T-cell (primary cell): ENCODE measurements at places on chromosomes 1 and 21.

- H3K27me3 ChIP-seq = no peaks in the 10 kb centered on the region
- H3K36me3 ChIP-seq = no peaks in the 10 kb centered on the region
- DNase-seq = no peak
- H3K27ac ChIP-seq = peak overlapping the region; percentile 92
- H3K4me3 ChIP-seq = peak overlapping the region; percentile 80
Observed at GRCh38 chr21:28884481-28884880, 108.2 kb downstream of the LTN1 start.

GRCh38 chr21:42426424-42426823 is 22.7 kb downstream of the UBASH3A start:
- H3K4me1 ChIP-seq = peaks cover 71% of the 10 kb centered on the region
- H3K27me3 ChIP-seq = no peaks in the 10 kb centered on the region
- H3K36me3 ChIP-seq = peaks cover 76% of the 10 kb centered on the region
- no peak overlapping the region for H3K4me3 ChIP-seq
- DNase-seq = no peak

DNA sequence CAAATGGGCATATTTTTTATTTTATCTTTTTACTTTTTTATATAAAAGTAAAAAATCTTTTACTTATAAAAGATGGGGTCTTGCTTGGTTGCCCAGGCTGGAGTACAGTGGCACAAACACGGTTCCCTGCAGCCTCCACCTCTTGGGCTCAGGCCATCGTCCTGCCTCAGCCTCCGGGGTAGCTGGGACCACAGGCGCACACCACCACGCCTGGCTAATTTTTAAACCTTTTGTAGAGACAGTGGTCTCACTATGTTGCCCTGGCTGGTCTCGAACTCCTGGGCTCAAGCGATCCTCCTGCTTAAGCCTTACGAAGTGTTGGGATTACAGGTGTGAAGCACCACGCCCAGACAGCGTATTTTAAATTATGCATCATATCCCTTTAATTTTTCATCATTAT is 986 bp downstream of the H6PD start:
- no peak for DNase-seq
- H3K27ac ChIP-seq = peak overlapping the region; percentile 42
- H3K27me3 ChIP-seq = no peaks in the 10 kb centered on the region
- no peaks in the 10 kb centered on the region for H3K36me3 ChIP-seq

DNA sequence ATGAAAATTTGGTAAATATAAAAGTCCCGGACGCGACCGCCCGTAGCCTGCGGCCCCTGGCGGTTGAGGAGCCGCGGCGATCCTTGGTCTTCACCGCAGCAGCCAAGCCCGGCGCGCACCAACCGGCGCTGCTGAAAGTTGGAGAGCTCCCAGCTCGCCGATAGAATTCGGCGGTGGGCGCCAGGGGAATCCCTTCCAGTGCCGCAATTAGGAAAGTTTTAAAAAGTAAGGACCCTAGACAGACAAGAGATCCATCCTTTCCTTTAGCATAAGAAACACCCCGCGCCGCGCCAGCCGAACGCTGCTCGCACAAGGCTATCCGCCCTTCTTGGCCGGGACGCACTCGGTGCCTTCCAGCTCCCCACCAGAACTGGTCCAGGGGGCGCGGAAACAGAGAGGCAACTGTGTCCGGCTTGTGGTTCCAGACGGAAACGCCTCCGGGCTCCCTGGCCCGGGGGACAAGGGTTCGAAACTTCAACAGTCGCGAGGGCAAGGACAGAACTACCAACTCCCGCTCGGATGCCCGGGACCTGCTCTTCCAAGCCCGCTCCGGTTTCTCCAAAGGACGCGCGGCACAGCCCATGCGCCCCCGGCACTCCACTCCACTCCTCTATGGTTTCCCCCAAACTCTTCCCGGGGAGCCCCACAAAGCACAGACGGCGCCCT is 1.7 kb downstream of the FAM78B start:
- peaks cover 8% of the 10 kb centered on the region for H3K27me3 ChIP-seq
- no peaks in the 10 kb centered on the region for H3K36me3 ChIP-seq
- peaks cover 14% of the 10 kb centered on the region for H3K4me1 ChIP-seq
- no peak overlapping the region for H3K27ac ChIP-seq
- no peak for DNase-seq

GRCh38 chr1:86573763-86574484 is 27.0 kb downstream of the CLCA4 start:
- H3K4me1 ChIP-seq = no peaks in the 10 kb centered on the region
- DNase-seq = no peak
- no peak overlapping the region for H3K4me3 ChIP-seq
- no peak overlapping the region for H3K27ac ChIP-seq

DNA sequence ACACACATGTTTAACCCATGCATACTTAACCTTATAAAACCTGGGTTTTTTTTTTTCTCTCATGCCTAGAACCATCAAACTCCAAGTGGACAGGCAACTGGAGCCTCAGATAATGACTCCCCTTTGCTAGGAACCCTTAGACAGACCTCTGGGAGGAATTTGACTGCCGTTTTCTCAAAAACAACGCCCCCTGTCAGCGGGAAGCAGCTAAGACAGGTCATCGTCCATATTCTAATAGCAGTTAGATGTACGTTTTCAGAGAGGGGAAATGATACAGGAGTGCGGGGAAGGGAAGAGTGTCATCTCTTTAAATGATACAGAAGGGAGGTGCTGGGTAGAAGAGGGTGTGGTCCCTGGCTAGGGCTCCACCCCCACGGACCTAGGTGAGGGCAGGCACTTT is 34.7 kb downstream of the LRRC3 start:
- H3K27me3 ChIP-seq = no peaks in the 10 kb centered on the region
- no peak overlapping the region for H3K4me3 ChIP-seq
- DNase-seq = no peak
- peaks cover 11% of the 10 kb centered on the region for H3K4me1 ChIP-seq
- no peaks in the 10 kb centered on the region for H3K36me3 ChIP-seq

- no peaks in the 10 kb centered on the region for H3K27me3 ChIP-seq
- H3K36me3 ChIP-seq = no peaks in the 10 kb centered on the region
- no peak for DNase-seq
- no peak overlapping the region for H3K27ac ChIP-seq
- no peaks in the 10 kb centered on the region for H3K4me1 ChIP-seq
Observed at GRCh38 chr1:49240709-49241221, 464.1 kb upstream of the BEND5 start.

GRCh38 chr1:24951810-24952412 is 21.8 kb upstream of the RUNX3 start:
- H3K36me3 ChIP-seq = peaks cover 7% of the 10 kb centered on the region
- peaks cover 86% of the 10 kb centered on the region for H3K4me1 ChIP-seq
- H3K27ac ChIP-seq = no peak overlapping the region
- H3K4me3 ChIP-seq = no peak overlapping the region
- H3K27me3 ChIP-seq = no peaks in the 10 kb centered on the region
- no peak for DNase-seq

DNA sequence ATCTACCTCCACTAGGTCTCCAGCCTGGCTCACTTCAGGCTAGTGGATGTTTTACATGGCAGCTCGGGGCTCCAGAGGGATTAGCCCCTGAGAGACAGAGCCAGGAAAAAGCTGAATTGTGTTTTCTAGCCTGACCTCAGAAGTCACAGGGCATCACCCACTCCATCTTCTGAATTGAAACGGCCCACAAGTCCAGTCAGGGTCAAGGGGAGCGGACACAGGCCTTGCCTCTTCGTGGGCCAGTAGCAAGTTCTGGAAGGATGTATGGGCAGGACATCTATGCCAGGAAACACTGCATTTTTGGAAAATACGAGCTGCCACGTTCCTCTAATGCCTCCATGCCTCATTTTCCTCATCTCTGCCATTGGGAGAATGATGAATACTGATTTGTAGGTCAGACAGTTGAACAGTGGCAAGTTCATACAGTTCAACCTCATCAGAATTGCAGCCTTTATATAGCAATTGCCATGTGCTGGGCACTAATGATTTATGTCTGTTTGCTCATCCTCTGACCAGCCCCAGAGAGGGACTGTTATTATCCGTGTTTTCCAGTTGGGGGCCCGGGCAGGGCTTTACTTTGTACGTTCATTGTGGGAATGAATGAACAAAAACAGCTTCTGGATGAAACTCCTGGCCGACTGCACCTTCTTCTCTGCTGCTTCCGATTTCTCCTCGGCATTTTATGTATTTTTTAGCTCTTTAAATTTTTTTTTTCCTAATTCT is 23.2 kb upstream of the PCBP3 start:
- H3K4me3 ChIP-seq = no peak overlapping the region
- no peak overlapping the region for H3K27ac ChIP-seq
- no peak for DNase-seq
- H3K36me3 ChIP-seq = no peaks in the 10 kb centered on the region
- no peaks in the 10 kb centered on the region for H3K27me3 ChIP-seq
- peaks cover 5% of the 10 kb centered on the region for H3K4me1 ChIP-seq

GRCh38 chr21:32702702-32703101 is 25.1 kb downstream of the SYNJ1 start:
- DNase-seq = no peak
- H3K4me1 ChIP-seq = no peaks in the 10 kb centered on the region
- no peaks in the 10 kb centered on the region for H3K27me3 ChIP-seq
- no peak overlapping the region for H3K4me3 ChIP-seq
- H3K27ac ChIP-seq = no peak overlapping the region

GRCh38 chr1:145884675-145885074 is 991 bp downstream of the ANKRD35 start:
- H3K4me3 ChIP-seq = no peak overlapping the region
- H3K36me3 ChIP-seq = no peaks in the 10 kb centered on the region
- peaks cover 18% of the 10 kb centered on the region for H3K27me3 ChIP-seq
- no peak for DNase-seq
- H3K27ac ChIP-seq = no peak overlapping the region

DNA sequence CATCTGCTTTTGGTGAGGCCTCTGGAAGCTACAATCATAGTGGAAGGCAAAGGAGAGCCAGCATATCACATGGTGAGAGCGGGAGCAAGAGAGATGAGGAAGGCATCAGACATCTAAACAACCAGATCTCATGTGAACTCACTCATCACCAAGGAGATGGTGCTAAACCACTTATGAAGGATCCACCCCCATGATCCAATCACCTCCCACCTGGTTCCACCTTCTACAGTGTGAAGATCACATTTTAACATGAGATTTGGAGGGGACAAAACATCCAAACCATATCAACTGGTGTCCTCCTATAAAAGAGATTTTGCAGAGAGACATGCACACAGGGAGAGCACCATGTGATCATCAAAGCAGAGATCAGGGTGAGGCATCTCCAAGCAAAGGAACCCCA is 578.6 kb downstream of the MATN1 start:
- H3K4me1 ChIP-seq = no peaks in the 10 kb centered on the region
- no peak overlapping the region for H3K27ac ChIP-seq
- DNase-seq = no peak

DNA sequence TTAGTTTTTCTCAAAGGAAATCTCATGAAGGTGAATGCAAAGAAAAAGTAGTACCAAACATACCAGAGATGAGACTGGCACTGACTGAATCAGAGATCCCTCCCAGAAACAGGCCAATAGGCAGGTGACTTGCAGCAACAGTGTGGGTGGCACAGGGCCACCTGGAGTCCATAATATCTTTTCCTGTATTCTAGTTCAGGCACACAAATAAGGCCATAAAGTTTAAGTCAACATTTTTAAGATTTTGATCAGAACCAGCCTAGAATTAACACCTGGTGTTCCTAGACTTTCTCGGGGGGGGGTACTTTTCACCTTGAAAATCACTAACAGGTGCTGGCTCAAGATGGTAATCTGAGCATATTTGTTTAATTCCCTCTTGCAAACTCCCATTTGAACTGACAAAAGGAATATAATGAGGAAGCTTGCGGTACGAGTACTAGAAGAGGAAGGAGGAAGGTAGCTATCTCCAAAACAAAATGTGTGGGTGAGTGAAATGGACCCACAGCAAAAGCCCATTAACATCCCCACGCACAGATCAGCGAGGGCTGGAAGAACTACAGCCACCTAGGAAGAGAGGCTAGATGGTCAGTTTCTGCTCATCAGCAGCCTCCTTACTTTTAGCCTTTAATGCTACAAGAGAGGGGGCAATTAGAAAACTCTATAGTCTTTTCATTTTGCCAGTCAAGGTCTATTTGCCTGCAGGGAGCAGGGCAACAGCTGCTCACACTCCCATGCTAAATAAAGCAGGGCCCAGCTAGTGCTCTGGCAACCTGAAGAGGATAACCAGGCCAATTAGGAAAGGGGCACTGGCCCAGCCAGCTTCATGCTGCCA is 18.9 kb downstream of the SDE2 start:
- no peak for DNase-seq
- H3K4me1 ChIP-seq = no peaks in the 10 kb centered on the region
- no peak overlapping the region for H3K4me3 ChIP-seq
- no peaks in the 10 kb centered on the region for H3K27me3 ChIP-seq
- no peak overlapping the region for H3K27ac ChIP-seq
- peaks cover 51% of the 10 kb centered on the region for H3K36me3 ChIP-seq

DNA sequence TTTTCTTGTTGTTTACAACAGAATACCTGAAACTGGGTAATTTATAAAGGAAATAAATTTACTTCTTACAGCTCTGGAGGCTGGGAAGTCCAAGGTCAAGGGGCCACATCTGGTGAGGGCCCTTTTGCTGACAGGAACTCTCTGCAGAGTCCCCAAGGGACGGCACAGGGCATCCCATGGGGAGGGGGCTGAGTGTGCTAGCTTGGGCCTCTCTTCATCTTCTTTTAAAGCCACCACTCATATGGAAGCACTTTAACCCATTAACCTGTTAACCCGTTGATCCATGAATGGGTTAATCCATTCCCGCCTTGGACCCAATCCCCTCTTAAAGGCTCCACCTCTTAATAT is 76.3 kb downstream of the OBSCN start:
- H3K4me3 ChIP-seq = no peak overlapping the region
- H3K27me3 ChIP-seq = no peaks in the 10 kb centered on the region
- H3K36me3 ChIP-seq = peaks cover 35% of the 10 kb centered on the region
- no peak for DNase-seq
- H3K4me1 ChIP-seq = no peaks in the 10 kb centered on the region

DNA sequence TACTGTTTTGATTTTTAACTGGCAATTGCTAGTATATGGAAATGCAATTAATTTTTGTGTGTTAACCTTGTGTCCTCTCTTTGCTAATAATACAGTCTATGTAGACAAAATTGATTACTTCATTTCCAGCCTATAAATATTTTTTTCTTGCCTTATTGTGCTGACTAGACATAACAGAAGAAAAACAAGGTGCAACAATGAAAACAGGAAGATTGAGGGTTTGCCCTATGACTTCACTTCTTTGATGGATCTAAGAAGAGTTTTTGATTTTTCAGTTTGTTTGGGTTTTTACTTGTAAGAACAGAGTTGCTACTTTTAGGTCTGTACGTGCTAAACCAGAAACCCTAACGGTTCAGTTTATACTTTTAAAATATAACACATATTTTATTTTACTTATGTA is 8.5 kb upstream of the CNIH4 start:
- H3K27ac ChIP-seq = no peak overlapping the region
- H3K4me1 ChIP-seq = peaks cover 14% of the 10 kb centered on the region

GRCh38 chr1:21439721-21440629 is at the start of gene NBPF3:
Gene NBPF3, plus strand, starts transcription at chr1:21440137. Its CDS starts 4,950 bp downstream, at chr1:21445087.
- H3K27me3 ChIP-seq = peaks cover 5% of the 10 kb centered on the region
- DNase-seq = peak; percentile 66
- peak within 1 kb of the TSS; percentile 23 for H3K27ac ChIP-seq
- H3K36me3 ChIP-seq = no peaks in the 10 kb centered on the region
- H3K4me1 ChIP-seq = peaks cover 6% of the 10 kb centered on the region

- no peak within 1 kb of the TSS for H3K27ac ChIP-seq
- H3K27me3 ChIP-seq = peaks cover 4% of the 10 kb centered on the region
- H3K4me1 ChIP-seq = no peaks in the 10 kb centered on the region
- peak within 1 kb of the TSS; percentile 72 for H3K4me3 ChIP-seq
- H3K36me3 ChIP-seq = no peaks in the 10 kb centered on the region
Observed at GRCh38 chr1:26959722-26960624, at the start of gene KDF1. Gene KDF1, minus strand, starts transcription at chr1:26960468. Its CDS starts 8,088 bp downstream, at chr1:26952380.
